ENCODE measurements at places on chromosomes 5 and 9.

GRCh38 chr9:129840034-129840433 is 4.8 kb downstream of the USP20 start:
- DNase-seq: no peak

- DNase-seq: no peak
These were observed 553 bp upstream of the FOXB2 start for GRCh38 chr9:77018969-77019235.

DNA sequence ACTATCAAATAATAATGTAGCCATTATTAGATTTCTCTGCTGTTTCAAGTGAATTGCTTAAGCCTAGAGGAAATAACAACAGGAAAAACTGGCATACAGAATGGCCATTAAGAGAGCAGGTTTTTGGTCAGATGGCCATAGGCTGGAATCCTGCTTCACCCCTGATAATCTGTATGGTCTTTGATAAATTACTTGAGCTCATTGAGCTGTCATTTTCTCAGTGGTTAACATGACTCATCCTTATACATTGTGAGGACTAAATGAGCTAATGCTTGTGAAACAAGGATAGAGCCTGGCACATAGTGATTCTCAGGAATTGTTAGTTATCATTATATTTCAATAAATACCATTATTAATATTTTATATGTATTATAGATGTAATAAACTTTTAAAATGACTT is 516.5 kb downstream of the KIF4B start:
- no peak for DNase-seq

- DNase-seq: no peak
These were observed 49.1 kb downstream of the NXNL2 start for GRCh38 chr9:88583901-88584596.

GRCh38 chr5:63919763-63920478 is 42.3 kb downstream of the HTR1A start:
- no peak for DNase-seq

- no peak for DNase-seq
These were observed 121.4 kb upstream of the CACNA1B start for GRCh38 chr9:137756045-137756744.

- DNase-seq: no peak
These were observed 7.0 kb downstream of the UBE2QL1 start for GRCh38 chr5:6455571-6456200.

GRCh38 chr9:36913393-36914211 is 120.5 kb downstream of the PAX5 start:
- no peak for DNase-seq

GRCh38 chr5:63613442-63613841 is 348.8 kb downstream of the HTR1A start:
- no peak for DNase-seq

DNA sequence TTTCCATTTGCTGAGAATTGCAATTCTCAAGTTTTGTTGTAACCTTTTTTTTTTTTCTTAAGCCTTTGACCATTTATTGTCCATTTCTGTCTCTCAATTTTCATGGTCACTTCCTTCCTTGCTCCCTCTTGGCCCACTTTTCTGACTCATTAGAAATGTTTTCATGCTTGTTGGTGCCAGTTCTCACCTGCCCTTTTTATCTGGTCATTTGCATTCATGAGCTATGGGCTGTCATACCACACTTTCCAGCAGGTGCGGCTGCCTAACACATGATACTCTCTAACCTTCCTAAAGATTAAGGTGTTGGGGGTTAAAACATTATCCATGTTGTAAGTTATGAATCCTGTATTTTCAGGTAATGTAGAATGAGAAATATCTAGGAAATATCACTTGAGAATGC is 150.5 kb upstream of the TLX3 start:
- no peak for DNase-seq

- peak; percentile 23 for DNase-seq
These were observed 601 bp upstream of the FAF2 start for GRCh38 chr5:176447591-176447977.

- no peak for DNase-seq
These were observed 68.6 kb upstream of the RNF130 start for GRCh38 chr5:180140079-180140554.

DNA sequence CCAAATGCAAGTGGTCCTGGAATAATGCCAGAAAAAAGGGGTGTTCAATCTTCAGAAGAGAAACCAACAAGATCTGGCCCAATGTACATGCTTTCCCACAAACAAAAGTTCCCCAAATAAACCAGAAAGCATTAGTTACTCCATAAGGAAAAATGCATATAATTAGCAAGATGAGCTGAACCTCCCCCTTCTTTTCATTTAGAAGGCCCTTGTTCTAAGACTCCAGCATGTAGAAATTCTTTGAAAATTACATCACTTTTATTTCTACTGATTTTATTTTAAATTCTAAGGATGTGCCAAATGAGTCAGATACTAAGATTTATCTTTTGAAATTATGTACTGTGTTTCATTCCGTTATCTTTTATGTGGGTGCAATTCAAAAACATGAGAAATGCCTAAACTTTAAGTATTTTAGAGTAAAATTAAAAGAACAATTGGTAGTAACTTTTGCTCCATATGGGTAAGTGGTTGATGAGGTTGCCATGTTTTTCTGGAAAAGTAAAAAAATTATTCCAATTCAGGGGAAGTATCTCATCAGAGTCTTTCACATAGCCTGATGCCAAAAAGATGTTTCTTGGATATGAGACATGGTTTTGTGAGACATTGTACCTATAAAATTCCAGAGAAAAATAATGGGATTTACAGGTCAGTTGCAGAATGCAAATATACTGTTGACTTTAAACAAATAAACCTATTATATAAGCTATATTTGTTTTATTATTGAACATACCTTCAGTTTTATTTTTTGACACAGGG is 106.5 kb upstream of the CCDC112 start:
- DNase-seq: no peak

DNA sequence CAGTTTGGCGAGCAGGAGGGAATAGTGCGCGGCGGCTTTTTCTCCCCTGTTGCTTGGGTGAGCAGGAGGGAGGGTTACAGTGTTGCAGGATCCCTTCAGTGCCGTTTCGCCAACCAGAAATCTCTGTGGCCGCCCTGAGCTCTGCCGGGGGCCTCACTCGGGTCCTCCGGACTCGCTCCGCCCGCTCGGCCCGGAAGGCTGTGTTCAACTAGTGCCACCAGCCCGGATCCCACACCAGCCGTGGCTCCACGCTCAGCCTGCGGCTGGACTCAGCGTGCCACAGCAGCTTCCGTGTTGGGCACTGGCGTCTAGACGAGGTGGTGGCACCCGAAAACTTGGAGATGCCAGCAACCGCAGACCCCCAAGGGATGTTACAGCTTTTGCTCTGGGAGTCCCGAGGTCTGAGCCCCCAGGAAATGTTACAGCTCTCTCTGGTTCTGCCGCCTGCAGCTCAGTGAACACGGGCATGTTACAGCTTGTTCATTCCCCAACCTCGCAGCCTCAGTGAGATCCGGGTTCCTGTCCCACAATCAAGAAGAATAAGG is 16.0 kb upstream of the OR13C9 start:
- DNase-seq: no peak

- DNase-seq: no peak
These were observed 167.5 kb upstream of the DMRT1 start for GRCh38 chr9:673966-674526.

DNA sequence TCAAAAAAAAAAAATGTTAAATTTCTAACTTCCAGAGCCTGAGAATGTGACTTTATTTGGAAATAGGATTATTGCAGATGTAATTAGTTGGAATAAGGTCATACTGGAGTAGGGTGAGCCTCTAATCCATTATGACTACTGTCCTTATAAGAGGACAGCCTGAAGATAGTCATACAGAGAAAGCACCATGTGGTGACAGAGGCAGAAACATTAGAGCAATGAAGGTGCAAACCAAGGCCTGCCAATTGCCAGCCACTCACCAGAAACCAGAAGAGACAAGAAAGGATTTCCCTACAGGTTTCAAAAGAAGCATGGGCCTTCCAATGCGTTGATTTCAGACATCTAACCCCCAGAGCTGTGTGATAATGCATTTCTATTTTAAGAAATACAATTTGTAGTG is 659.2 kb upstream of the CHD1 start:
- no peak for DNase-seq

GRCh38 chr5:169610606-169611005 is 26.5 kb upstream of the DOCK2 start:
- no peak for DNase-seq

- DNase-seq: no peak
These were observed 49.8 kb upstream of the OLFM1 start for GRCh38 chr9:135037521-135038250.

GRCh38 chr5:169904508-169904907 is 75.8 kb downstream of the INSYN2B start:
- no peak for DNase-seq

DNA sequence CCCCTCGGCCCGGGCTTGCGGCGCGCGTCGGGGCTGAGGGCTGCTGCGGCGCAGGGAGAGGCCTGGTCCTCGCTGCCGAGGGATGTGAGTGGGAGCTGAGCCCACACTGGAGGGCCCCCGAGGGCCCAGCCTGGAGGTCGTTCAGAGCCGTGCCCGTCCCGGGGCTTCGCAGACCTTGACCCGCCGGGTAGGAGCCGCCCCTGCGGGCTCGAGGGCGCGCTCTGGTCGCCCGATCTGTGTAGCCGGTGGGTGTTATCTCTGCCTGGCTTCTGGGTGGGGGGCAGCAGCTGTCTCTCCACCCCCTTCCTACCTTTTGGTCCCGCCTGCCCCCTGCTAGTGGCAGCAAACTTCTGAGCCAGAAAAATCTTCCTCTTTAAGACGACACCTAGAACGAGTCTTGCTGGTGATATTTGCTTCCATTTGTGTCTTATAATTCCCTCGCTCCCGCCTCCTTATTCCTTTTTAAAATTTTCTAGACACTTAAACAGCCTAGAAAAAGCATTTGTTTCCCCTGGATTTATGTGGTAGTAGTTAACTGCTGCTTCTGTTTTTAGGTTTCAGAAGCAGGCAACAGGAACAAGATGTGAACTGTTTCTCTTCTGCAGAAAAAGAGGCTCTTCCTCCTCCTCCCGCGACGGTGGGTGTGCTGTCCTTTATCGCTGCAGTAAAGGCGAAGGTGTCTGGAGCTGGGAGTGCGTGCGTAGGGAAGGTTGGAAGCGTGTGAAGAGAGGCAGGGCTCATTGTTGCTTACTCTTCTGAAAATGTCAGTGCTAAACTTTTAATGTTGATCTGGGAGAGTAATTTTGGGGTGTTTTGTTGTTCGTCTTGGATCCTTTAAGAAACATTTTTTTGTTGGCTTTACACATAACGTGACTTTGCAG is 554 bp downstream of the JAK2 start:
- DNase-seq: no peak

- no peak for DNase-seq
These were observed 194.3 kb downstream of the ARHGEF28 start for GRCh38 chr5:73820326-73820725.

DNA sequence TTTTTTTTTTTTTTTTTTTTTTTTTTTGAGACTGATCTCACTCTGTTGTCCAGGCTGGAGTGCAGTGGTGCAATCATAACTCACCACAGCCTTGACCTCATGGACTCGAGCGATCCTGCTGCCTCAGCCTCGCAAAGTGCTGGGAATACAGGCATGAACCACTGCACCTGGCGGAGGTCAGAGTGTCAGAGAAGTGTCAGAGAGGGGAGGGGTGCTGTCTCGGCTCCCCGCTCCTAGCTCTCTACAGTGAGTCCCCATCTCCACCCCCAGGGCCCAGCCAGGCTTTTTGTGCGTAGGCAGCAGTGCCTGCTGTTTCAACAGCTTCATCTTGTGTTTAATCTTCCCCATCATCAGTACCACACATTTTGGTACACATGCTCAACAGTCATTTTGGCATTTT is 38.3 kb downstream of the SAR1B start:
- DNase-seq: no peak

GRCh38 chr5:96816991-96817390 is 9.2 kb upstream of the ERAP1 start:
- DNase-seq: no peak

DNA sequence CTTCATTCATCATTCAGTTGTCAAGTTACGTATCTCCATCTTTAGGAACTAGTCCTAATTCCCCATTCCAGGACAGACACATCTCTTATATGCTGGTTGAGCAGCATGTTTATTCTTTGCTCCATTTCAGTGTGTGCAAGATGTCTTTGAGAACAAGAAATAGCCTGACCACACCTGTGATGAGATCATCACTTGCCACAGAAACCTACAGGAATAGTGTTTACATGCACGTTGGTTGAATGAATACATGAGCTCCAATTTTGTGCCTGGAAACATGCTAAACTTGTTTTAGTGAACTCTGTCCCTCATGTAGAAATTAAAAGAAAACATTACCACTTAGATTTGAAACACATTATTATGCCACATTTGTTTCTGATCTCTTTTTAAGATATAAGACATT is 489.1 kb downstream of the CDH18 start:
- DNase-seq: no peak

GRCh38 chr9:93166699-93167098 is 17.2 kb upstream of the WNK2 start:
- DNase-seq: no peak
